ENCODE measurements at places on chromosomes 3 and 15. TPM values are rescaled to one million over a fixed set of nuclear protein-coding genes. Genes with fewer than 3 reads are reported as not detected.

DNA sequence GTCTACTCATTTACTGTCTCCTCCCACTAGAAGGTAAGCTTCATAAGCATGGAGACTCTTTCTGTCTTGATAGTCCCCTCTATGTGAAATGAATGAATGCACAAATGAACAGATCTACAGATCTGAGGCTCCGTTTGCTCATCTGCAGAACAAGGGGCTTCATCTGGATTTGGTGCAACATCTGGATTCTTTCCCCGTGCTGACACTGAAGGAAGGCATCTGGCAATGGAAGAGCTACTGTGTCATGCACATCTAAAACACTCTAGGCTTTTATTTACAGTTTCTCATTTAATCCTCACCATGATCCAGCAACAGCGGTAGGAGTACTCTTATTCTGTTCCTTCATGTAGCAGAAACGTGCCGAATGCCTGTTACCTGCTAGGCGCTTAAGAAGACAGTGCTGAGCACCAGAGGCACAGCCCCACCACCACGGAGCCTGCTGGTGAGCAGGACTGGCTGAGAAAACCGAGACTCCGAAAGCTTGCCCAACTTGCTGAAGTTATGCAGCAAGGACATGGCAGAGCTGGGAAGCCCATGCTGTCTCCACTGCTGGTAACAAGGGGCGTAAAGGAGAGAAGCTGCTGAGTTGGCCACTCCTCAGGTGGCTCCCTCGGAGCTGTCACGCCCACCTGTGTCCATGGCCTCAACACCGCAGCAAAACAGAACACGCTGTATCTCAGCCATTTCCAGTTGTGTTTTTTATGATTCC, 31.1 kb downstream of the LSM3 start:
- no peak for DNase-seq

DNA sequence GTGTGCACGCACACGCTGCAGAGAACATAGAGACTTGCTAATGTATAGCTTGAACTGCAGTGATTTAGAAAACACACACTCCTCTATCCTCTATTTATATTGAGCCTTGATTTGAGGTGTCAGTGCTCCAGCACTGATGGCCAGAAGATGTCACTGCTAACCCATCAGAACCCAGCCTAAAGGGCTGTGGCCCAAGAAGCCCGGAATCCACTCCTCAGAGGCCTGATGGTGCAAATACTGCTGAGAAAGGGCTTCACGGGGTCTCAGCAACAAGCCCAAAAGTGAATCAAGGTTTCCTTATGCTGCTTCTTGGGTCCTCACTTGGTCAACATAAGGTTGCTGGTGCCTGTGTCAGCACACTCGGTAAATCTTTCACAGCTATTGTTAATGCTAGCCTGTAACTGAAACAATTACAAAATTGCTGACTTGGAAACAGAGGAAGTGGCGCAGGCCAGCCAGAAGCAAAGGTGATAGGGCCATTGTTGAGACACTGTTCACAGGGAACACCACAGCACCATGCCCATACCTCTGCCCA, 60.3 kb downstream of the HEG1 start:
- DNase-seq = peak; percentile 87

- DNase-seq = no peak
Observed at GRCh38 chr3:13025090-13025489, 48.1 kb downstream of the IQSEC1 start.

- no peak for DNase-seq
Observed at GRCh38 chr3:155196131-155197021, 97.1 kb downstream of the STRIT1 start.

DNA sequence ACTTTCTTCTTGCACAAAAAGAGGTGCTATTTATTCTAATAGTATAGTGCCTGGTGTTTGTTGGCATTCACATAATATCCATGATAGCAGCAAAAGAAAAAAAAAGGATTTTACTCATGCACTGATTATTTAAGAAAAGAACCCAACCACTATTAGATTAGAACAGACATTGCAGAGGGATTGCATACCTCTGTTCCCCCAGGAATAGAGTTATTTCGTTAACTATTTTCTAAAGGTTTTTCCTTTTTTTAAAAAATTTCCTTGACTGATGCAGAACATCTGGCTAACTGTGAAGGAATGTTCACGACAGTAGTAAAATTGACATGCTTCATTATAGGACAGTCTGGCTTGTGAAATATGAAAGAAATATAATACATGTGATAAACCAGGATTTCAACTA, 136.6 kb upstream of the PTX3 start:
- DNase-seq = no peak

DNA sequence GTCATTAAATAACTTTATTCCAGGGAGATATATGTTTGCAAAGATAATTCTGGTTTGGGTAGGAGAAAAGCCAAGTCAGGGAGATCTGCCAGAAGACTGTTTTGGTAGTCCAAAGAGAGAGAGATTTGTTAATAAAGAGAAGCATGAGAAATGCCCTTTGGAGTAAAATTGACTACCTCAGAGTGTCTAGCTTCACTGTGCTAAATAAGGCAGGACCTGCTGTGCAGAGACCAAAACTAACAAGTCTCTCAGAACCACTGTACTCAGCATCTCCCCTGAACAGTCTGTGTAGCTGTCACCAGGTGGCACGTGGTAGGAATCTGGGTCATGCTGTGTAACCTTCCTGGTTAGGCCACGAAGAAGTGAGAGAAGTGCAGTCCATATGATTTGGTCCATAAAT, 31.6 kb upstream of the SLC35G2 start:
- peak; percentile 73 for DNase-seq

GRCh38 chr3:139327861-139328260, 16.0 kb upstream of the MRPS22 start:
- DNase-seq = peak; percentile 63

GRCh38 chr3:132210476-132211346, 106.5 kb upstream of the ACP3 start:
- DNase-seq = peak; percentile 61

GRCh38 chr3:124847051-124847450, 40.1 kb downstream of the ITGB5 start:
- DNase-seq = no peak

DNA sequence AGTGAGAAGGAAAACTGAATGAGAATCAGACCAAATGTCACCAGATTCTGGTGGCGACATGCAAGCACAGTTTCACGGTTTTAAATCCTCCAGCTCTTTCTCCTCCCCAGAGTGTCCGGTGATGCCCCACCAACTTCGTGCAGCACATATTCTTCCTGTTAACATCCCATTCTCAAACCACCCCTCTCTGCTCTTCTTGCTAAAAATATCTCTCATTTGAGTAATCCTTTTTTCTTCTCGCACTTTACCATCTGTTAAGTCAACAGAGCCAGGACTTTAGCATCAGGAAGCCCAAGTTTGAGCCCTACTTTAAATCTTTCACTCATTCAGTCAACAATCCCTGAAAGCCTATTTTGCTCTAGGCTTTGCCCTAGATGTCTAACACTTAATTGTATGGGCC, 68.2 kb upstream of the VGLL4 start:
- no peak for DNase-seq

GRCh38 chr3:42803414-42804105, 730 bp downstream of the HIGD1A start:
- DNase-seq = peak; percentile 83

DNA sequence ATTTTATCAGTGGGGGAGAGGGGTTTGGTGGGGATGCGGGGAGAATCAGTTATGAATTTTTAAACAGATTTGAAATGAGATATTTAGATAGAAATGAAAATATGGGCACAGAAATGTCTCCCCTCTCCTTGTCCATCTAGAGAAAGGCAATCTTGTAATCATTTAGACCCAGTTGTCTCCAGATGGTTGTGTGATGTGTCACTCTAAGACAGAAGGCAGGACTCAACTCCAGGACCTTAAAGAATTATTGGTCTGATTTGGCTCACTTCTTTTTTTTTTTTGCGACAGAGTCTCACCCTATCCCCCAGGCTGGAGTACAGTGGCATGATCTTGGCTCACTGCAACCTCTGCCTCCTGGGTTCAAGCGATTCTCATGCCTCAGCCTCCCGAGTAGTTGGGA, 77.2 kb downstream of the EOMES start:
- no peak for DNase-seq

DNA sequence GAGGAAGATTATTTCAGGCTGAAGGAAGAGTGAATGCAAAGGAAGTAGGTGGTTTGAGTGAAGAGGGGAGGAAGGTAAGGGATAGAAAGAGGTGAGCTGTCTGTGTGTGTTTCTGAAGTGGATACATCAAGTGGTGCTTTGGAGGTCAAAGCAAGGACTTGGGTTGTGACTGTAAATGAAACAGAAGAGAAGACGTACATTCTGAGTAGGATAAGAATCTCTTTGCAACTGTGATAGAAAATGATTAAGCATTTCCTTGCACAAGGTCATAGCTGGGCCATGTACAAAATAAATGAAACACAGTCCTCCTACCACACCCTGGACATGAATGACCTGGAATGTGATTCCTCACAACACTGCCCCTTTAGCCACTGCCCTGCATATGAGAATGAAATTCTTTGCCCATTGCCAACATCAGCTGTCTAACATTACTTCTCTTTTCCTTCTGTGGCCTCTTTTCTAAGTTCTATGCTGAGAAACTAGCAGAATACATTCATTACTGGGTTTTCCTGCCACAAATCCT, 28.3 kb upstream of the MINDY4B start:
- DNase-seq = no peak

GRCh38 chr3:189308608-189309007, 136.8 kb downstream of the TPRG1 start:
- DNase-seq = no peak

- DNase-seq = no peak
Observed at GRCh38 chr15:58467722-58468423, 36.1 kb downstream of the LIPC start.

- no peak for DNase-seq
Observed at GRCh38 chr3:116836286-116836685, 126.7 kb downstream of the TUSC7 start.

DNA sequence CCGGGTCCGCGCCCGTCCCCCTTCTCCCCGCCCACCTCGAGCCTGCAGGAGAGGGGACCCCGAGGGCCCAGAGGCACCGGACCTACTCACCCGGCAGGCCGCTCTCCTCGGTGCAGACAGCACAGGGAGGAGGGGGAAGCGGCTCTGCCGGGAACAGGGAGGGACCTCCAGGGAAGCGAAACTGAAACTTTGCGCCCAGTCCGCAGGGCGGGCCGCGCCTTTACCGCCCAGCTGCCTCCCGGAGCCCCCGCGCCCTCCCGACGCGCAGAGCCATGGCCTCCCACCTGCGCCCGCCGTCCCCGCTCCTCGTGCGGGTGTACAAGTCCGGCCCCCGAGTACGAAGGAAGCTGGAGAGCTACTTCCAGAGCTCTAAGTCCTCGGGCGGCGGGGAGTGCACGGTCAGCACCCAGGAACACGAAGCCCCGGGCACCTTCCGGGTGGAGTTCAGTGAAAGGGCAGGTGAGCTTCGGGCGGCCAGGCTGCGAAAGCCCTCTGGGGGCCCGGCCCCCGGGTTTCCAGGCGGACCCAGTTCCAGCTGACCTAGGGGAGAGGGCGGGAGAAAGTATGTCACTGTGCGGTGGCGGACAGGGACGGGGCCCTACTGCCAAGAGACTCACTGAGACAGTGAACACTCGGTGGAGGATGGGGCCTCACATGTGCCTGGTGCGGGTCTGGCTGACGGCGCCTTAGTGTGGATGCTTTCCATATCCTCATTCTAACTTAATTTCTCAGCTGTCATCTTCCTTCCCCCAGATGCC, at the start of the genes DTX3L and PARP9:
DTX3L (plus strand) TSS at position 184 of the 758 bp plus-strand sequence; CDS start at position 273, 89 bp downstream.
PARP9 (minus strand) TSS at position 146 of the 758 bp plus-strand sequence. CDS start 4,680 bp downstream, outside the sequence.
- DNase-seq = peak; percentile 97

DNA sequence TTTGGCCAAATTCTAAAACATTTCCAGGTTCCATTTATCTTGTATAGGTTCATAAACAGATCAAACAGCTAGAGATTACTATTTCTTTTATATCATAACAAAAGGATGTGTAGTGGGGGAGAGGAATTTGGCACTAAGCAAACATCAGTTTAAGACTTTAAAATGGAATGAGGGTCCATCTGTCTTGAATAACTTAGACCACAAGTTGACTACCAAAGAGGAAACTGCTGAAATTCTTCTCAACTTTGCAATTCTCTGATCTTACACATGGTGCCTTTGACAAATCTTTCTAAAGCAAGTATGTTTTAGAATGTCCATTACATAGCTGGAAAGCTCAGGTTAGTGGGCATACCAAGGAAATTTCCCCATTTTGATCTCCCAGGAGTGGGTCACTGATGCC, 140.5 kb upstream of the ADAMTS9 start:
- DNase-seq = no peak

DNA sequence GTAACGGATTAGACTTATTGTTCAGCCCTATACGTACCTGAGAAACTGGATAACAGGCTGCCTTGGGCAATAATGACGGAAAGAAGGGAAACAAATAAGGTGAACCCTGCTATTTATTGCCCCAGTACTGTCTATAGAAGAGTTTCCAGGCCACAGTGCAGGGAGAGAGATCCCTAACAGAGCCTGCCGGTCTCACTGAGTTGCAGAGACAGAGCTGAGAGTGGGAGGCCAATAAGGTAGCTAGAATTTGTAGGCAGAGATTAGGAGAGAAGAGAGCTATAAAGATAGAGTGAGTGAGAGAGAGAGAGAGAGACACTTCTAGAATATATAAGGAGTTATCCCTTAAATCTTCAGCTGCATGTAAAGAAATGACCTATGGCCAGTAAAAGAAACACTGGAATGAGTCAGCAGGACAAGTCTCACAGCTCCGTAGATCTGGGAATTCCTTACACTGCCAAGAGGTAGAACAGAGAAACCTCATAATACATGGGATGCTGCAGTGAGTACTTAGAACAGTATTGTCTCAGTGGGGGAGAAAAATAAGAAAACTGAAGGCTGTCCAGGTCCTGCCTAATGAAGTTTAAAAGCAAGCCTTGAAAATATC, 51.8 kb downstream of the ST3GAL6 start:
- DNase-seq = no peak

DNA sequence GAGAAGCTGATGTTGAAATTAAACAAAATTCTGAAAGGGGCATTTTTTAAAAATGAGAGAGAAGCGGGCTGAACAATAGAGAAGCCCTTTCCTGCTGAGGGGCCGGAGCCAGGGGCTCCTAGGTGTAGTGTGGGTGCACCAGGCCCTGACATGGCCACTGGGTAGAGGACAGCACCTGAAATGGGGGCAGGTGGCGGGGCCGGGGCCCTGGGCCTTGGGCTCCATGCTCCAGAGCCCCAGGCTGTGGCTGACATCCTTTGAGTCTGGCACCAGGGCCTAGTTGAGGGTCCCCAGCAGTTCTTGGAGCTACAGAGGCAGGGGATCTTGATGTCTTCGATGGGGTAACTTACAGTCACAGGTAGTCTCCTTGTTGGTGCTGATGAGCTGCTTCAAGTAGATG, 6.5 kb upstream of the GPR176 start:
- DNase-seq = no peak

GRCh38 chr3:160135851-160136250, 89.4 kb upstream of the C3orf80 start:
- no peak for DNase-seq

DNA sequence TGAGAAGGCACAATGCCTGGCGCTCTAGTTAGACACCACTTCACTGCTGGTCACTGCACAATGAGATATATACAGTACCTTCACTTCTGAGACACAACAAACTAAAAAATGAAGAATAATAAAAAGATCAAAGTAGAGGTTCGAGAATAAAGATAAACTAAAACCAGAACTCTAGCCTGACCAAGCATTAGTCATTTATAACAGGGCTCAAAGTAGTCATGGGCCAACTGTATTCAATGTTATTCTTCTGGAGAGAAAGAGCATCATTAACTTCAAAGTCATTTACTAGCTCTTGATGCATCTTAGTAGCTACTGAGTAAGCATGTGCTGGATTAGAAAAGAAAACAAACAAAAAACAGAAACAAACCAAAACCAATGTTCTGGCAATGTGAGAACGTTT, 145.2 kb downstream of the SSR3 start:
- no peak for DNase-seq

LRTM1 gene
- not detected for total RNA-seq

BDH1 gene
- total RNA-seq = 133 TPM

TMEM266 gene
- not detected for total RNA-seq

IL17RB gene
- 2.2 TPM for total RNA-seq

NDUFB5 gene
- total RNA-seq = 98.6 TPM

TPRG1 gene
- 25.9 TPM for total RNA-seq

P2RY13 gene
- total RNA-seq = not detected

KLHL40 gene
- not detected for total RNA-seq
